Astrocyte (in vitro differentiated cells and primary cell): ENCODE measurements at places on chromosomes 11 and 22. TPM values are rescaled to one million over a fixed set of nuclear protein-coding genes. Genes with fewer than 3 reads are reported as not detected.

The FGF19 gene
- total RNA-seq: not detected in 2 replicates

DNA sequence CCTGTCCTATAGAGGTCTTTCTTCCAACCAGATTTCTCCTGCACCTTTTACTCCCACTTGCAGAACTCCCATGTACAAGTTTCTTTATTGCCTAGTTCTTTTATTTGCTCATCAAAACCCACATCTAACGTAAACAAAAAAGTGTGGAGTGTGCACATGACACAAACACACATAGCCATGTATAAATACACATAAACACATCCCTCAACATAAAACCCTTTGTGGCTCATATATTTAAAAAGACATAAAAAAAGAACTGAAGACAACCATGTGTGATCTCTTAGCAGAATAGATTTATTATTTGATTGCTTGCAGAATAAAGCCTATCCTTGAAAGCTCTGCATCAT is 1.7 kb downstream of the HBG2 start:
- no peaks in the 10 kb centered on the region for H3K36me3 ChIP-seq
- H3K4me1 ChIP-seq: no peaks in the 10 kb centered on the region
- H3K4me3 ChIP-seq: no peak overlapping the region
- no peaks in the 10 kb centered on the region for H3K27me3 ChIP-seq
- no peak overlapping the region for H3K27ac ChIP-seq

DNA sequence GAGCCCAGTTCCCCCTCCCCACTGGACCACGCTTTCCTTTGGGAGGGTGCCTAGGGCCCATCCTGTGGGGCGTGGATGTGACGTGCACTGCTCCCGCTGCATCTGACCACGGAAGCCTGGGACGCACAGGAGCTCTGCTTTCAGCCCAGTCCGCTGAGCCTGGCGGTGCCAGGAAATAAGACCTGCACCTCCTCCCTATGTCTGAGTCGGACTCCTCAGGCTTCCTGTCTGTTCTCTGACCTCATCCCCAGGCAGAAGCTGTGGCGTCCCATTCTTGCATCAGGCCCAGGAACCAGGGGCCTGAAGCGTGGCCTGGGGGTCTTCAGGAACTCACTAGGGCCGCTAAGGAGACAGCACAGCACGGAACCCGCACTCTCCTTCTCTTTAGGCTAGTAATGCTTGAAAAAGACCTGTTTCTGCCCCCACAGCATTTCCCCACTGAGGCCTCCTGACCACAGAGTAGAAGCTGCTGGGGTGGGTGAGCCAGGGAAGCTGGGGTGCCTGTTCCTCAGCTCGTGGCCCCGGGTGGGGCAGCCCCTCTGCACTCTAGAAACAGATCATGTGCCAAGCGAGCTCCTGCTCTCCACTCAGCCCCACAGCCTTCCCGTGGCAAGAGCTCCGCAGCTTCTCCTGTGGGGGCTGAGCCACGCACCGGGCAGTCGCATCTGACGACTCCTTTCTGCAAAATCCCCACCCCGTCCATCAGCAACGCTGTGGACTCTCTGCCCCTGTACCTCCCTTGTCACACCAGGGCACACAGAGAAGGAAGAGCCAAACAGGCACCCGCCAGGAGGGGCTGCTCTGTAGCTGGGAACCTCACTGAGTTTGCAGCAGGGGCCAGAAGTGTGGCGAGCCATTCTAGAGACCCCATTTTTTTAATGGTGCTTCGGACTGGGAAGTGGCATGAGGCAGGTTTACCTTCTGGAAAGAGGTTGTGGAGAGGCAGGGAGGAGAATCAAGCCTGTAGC is 22.6 kb downstream of the MOV10L1 start:
- peaks cover 31% of the 10 kb centered on the region for H3K4me1 ChIP-seq
- peak; percentile 86 for DNase-seq
- H3K4me3 ChIP-seq: no peak overlapping the region
- H3K36me3 ChIP-seq: no peaks in the 10 kb centered on the region

- no peak for DNase-seq
- no peaks in the 10 kb centered on the region for H3K4me1 ChIP-seq
- no peaks in the 10 kb centered on the region for H3K36me3 ChIP-seq
- H3K4me3 ChIP-seq: no peak overlapping the region
- H3K27ac ChIP-seq: no peak overlapping the region
- no peaks in the 10 kb centered on the region for H3K27me3 ChIP-seq
Measured at GRCh38 chr11:46455834-46456233, 64.3 kb upstream of the CHRM4 start.

GRCh38 chr22:28075358-28075981 is 156.4 kb upstream of the PITPNB start:
- no peaks in the 10 kb centered on the region for H3K27me3 ChIP-seq
- H3K36me3 ChIP-seq: no peaks in the 10 kb centered on the region
- peaks cover 7% of the 10 kb centered on the region for H3K4me1 ChIP-seq
- peak; percentile 86 for DNase-seq
- H3K27ac ChIP-seq: no peak overlapping the region

GRCh38 chr11:63913866-63914830 is 2.8 kb downstream of the RCOR2 start:
- H3K4me1 ChIP-seq: peaks cover 15% of the 10 kb centered on the region
- no peak overlapping the region for H3K27ac ChIP-seq
- H3K4me3 ChIP-seq: no peak overlapping the region
- DNase-seq: no peak

DNA sequence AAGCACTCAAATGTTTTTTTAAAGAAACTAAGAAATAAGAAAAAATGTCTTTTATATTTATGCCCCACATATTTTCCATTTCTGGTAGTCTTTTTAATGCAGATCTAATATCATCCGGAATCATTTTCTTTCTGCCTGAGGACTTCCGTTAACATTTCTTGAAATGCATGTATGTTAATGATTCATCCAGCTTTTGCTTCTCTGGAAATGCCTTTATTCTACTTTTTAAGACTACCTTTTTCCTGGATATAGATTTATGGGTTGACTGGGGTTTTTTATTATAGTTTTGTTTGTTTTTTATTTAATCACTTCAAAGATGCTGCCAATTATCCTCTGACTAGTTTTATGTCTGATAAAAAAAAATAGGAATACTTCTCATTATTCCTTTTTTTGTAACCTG is 57.1 kb upstream of the LDLRAD3 start:
- no peak overlapping the region for H3K27ac ChIP-seq
- H3K27me3 ChIP-seq: no peaks in the 10 kb centered on the region
- no peak overlapping the region for H3K4me3 ChIP-seq
- no peak for DNase-seq

DNA sequence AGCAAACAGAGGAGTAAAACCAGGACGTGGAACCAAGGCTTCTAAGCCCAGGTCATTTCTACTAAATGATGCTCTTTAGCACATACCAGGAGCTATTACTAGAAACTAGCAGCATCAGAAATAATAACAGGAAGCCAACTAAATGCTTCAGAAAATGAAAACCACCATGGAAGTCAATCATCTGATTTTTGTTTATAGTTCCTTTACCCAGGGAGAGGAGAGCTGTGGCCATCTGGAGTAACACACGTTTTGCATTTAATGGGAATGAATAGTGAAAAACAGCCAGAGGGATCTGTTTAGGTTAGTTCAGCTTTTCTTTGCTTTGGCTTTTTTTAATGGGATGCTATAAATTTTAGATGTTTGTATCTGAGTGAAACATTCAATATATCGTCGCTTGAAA is 250.7 kb upstream of the ARHGAP20 start:
- no peaks in the 10 kb centered on the region for H3K36me3 ChIP-seq
- H3K4me1 ChIP-seq: no peaks in the 10 kb centered on the region
- peak; percentile 4 for DNase-seq
- no peak overlapping the region for H3K4me3 ChIP-seq
- H3K27me3 ChIP-seq: no peaks in the 10 kb centered on the region

DNA sequence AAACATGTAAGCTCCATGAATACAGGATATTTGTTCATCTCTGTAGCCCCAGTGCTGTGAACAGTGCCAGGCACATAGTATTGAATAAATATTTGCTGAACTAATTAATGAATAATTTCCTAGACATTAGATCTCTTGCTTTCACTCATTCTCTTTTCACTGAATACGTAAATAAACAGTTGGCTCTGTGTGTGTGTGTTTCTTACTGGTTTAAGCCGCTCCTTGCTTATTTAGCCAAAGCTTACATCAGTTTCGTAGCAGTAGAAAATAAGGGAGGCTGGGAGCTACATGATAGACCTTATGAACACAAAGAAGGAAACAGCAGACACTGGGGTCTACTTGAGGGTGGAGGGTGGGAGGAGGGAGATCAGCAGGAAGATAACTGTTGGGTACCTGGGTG is 17.2 kb downstream of the KREMEN1 start:
- H3K27me3 ChIP-seq: peaks cover 2% of the 10 kb centered on the region
- H3K27ac ChIP-seq: no peak overlapping the region
- no peak overlapping the region for H3K4me3 ChIP-seq
- H3K4me1 ChIP-seq: peaks cover 10% of the 10 kb centered on the region

DNA sequence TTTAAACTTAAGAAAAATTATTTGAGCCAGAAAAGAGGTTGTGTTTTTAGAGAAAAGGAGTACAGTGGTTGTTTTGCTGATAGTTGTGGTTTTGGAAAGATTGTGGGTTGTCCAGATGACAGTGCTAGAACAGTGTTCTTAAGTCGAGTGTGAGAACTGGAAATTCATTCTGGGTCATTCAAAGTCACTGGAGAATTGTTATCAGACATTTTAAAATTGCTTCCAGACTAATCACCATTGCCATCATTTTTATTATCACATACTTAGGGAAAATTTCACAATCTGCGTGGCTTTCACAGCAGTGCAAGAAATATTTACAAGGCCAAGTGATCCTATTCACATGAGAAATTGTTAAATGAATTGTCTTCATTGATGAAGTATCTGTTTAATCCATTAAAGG is 242.2 kb upstream of the DDI1 start:
- no peaks in the 10 kb centered on the region for H3K36me3 ChIP-seq
- no peak overlapping the region for H3K4me3 ChIP-seq
- no peak overlapping the region for H3K27ac ChIP-seq
- H3K27me3 ChIP-seq: no peaks in the 10 kb centered on the region
